Fibroblast of skin of left quadriceps (primary cell): ENCODE measurements at places on chromosomes 11 and 22.
A peak's percentile ranks its signal among the peaks of the same experiment; 100 is the strongest.

GRCh38 chr22:37626144-37626543 is 13.3 kb upstream of the SH3BP1 start:
- no peak for DNase-seq

DNA sequence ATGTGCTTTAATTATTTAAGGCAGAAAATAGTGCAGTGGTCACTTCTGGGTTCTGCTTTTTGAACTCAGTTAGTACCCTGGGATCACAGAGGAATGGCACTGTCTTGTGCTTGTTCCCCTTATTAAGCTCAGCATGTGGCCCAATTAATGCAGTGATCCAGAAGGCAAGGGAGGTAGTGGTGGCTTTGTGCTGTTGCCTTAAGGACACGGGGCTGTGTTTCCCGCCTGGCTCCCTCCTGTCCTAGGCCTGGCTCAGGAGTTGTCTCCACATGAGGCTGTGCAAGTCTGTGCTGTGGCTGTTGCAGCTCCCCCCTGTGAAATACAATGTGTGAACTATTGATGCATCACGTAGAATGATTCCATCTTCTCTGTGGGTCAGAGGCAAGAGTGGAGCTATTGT is 49.2 kb upstream of the CABP7 start:
- DNase-seq: no peak

DNA sequence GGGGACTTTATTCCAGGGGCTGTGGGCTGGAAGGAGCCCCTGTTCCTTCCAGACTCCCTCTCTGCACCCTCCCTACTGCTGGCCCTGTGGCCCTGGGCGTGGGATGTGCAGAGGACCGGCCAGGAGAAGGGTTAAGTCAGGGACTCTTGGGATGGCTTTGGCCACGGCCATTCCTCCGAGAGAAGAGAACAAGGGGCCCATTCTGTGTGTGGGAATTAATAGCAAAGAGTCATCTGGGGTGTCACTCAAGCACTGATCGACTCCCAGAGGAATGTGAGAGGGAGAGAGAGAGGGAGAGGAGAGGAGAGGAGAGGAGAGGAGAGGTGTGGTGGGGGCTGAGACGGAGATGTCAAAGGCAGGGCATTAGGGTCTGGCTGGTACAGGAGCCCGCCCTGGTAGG is 14.2 kb upstream of the SOX10 start:
- no peak for DNase-seq

- peak; percentile 25 for DNase-seq
Measured at GRCh38 chr11:131533149-131533548, 162.7 kb downstream of the NTM start.

- no peak for DNase-seq
Measured at GRCh38 chr11:102580185-102580951, 44.8 kb downstream of the MMP20 start.

DNA sequence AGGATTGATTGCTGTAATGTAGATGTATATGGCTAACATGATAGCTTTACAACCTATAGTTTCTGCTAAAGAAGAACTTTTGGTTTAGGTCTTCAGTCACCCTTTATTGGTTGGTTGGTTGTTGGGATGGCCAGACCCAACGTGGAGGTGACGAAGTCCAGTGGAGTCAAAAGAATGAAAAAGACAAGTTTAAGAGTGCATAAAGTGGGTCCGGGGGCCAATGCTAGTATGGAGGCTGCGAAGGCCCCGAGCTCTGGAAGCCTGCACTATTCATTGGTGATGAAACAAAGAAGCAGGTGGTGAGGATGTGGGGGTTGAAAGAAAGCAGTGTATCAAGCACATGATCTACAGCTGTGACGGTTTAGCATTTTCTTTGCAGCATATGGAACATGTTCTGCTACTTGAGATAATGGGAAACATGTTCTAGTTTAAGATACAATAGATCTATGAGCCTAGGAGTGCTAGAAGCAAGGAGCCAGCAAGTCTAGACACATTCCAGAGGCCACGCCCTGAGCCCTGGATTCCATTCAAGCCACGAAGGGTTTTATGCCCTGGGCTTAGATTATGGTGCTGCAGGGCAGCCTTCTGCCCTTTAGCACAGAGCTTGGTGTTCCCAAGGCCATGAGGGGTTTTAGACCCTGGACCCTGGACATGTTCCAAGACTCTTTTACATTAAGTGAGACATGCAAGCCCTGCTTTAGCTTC is 6.3 kb downstream of the TCP11L1 start:
- DNase-seq: no peak

DNA sequence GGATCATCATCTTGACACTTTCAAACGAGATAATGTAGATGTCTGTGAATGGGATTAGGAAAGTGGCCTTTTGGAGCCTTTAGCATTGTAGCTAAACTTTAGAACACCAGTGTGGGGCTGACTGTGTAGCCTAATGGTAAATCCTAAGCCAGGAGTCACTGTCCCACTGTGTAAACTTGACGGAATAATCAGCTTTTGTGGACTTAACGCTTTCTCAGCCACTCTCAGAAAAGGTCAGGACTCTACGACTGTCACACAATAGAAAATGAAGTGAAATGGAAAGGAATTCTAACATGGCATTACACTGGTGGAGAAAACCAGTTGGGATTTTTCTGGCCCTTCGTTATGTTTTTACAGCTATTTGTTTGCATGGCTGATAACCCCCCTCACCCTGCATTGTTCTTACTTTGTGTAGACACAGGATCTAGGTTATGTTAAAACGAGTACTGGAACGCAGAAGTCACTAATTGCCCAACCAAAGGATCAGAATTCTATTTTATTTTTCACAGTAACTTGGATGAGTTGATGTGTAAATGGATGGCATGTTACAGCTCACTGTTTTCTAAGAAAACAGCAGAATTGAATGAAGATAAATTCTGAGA is 22.0 kb upstream of the GRAMD1B start:
- DNase-seq: no peak

DNA sequence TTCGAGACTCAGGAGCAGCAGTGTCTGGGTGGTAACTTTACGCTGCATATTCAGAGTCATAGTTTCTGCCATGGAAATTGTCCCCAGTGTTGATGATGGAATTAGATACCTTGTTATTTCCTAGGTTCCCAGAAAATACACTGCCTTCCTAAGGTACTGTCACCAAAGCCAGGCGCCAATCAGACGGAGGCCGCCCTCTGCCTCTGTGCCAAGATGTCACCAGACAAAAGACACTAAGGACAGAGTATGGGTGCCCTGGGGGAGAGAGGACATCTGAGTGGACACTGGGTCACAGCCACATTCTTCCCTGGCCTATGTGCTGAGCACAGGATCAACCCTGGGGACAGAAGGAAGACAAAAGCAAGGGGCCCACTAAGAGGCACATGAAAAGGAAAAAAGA is 11.2 kb downstream of the PLA2G6 start:
- no peak for DNase-seq

GRCh38 chr11:108647387-108647700 is 17.5 kb upstream of the DDX10 start:
- DNase-seq: no peak

DNA sequence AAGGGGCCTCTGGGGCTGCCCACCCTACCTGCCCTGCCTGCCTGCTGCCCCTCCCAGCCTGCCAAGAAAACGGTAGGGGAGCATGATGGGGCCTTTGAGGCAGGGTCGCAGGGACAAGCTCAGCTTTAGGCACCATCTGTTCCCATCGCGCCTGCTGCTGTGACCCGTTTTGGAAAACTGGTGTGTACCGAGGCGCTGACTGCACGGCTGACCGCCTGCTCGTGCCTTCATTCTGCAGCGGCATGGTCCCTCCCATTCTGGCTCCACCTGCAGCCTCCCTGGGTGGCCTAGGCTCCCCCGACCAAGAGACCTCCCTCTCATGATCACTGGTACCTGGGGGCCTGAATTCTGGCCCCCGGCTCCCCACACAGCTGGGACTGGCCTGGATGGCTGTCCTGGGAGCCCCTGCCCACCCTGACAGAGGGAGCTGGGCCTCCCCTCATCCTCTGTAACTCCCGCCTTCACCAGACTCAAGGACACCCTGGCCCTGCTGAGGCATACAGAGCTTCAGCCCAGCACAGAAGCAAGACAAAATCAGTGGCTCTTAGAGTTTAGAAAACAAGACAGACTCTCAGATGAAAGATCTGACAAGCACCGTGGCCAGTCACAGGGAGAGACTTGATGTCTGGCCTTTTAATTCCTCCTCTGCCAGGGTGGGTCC is 6.5 kb upstream of the MYRF start:
- no peak for DNase-seq

GRCh38 chr22:23565915-23566704 is 14.0 kb downstream of the IGLL1 start:
- no peak for DNase-seq

GRCh38 chr22:48918585-48919186 is 909.0 kb downstream of the BRD1 start:
- DNase-seq: no peak

DNA sequence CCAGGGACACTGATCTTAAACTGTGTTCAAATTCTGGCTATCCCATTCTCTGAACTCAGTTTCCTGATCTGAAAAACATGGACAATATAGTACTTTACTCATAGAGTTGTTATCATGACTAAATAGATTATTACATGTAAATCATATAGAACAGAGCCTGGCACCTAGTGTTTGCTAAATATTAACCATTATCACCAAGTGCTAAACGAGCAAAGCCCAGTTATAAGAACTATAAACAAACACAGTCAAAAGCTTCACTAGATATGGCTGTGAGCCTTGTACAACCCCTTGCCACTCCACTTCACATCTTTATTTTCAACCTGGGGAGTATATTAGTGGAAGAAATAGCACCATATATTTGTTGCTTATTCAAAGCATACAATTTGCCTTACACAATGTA is 338.9 kb upstream of the CADM1 start:
- DNase-seq: no peak

DNA sequence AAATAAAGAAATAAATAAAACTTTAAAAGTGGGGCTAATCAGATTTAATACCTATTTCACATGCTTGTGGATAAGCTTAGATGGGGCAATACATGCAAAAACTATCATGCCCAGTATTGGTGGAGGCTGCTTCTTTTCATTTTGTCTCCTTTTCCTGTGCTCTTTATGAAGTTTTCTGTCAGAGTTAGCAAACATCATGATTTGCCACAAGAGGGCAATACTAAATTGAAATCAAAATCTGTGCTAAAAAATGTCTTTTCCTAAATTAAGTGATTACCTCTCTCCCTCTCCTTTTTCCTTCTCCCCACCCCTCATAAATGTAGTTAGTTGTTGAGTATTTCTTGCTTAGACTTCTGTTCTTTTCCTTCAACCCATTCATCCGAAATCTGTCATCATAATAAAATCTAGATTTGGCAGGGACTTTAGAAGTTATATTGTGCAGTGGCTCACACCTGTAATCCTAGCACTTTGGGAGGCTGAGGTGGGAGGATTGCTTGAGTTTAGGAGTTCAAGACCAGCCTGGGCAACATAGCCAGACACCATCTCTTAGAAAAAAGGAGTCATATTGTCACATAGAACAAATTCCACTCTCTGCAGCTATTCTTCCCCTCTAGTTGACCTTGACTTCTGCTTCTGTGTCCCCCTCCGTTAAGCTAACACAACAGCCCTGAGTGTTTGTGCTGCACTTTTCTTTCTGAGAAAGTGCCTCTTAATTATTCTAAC is 4.7 kb upstream of the ARHGAP42 start:
- DNase-seq: no peak

GRCh38 chr11:10581481-10582019 is 13.1 kb upstream of the LYVE1 start:
- DNase-seq: no peak

- DNase-seq: no peak
Measured at GRCh38 chr11:42674436-42674835, 637.4 kb upstream of the API5 start.

- no peak for DNase-seq
Measured at GRCh38 chr11:123493349-123494063, 63.4 kb downstream of the GRAMD1B start.

DNA sequence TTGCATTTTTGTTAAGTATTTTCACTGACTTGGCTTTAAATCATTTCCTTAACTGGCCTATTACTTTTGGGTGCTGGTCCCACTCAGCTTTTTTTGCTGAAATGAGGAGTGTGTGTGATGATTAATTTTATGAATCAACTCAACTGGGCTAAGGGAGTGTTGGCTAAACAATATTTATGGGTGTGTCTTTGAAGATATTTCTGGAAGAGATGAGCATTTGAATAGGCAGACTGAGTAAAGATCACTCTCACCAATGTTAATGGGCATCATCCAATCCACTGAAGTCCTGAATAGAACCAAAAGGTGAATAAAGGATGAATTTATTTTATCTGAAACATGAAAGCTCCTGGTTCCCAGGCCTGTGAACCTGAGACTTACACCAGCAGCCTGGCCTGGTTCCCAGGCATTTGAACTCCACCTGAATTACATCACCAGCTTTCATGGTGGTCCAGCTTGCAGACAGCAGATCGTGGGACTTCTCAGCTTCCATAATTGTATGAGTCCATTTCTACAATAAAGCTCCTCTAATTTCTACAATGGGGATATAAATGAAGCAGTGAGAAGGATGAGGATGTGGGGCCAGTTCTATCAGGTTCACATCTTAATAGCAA is 241.3 kb upstream of the ZC3H12C start:
- DNase-seq: no peak

DNA sequence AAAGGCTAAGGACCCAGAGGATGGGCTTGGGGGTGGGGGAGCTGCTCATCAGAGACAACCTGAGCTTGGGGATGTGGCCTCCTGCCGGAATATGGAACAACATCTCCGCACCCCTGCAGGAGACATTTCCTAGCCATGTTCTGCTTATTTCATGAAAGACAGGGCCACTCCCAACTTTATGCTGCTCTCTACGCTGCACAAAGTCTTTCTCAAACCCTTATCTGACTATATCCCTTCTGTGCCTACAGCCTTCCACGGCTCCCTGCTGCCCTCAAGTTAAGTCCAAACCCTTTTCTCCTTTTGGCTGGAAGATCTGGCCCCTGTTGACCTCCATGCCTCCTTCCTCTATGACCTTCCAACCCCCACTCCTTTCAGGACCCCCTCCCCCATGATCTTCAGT is 562.0 kb downstream of the MN1 start:
- DNase-seq: no peak

- DNase-seq: no peak
Measured at GRCh38 chr11:73388265-73389133, 12.3 kb downstream of the RELT start.

- DNase-seq: no peak
Measured at GRCh38 chr11:121329781-121330395, 37.3 kb downstream of the SC5D start.

- DNase-seq: no peak
Measured at GRCh38 chr22:31250740-31251600, 38.9 kb downstream of the LIMK2 start.
